ENCODE measurements at places on chromosomes 16 and 17.

GRCh38 chr17:42891539-42892152, 9.0 kb upstream of the G6PC1 start:
- DNase-seq, result peak; percentile 31

DNA sequence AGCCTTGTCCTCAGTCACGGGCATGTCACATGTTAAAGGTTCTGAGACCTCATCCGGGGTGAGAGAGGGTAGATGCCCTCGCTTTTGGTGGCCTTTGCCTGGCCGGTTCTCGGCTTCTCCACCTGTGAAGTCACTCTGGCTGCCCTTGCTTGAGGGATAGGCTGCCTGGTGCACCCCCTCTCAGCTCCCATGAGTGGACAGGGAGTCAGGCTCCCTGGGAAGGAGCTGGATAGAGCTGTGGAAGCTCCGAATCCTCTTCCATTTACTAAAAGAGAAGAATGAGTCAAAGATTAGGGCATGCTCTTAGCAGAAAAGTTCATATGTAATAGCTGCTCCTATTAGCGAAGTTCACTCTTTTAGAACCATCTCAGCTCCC, 142.0 kb downstream of the IRX3 start:
- DNase-seq, result no peak

DNA sequence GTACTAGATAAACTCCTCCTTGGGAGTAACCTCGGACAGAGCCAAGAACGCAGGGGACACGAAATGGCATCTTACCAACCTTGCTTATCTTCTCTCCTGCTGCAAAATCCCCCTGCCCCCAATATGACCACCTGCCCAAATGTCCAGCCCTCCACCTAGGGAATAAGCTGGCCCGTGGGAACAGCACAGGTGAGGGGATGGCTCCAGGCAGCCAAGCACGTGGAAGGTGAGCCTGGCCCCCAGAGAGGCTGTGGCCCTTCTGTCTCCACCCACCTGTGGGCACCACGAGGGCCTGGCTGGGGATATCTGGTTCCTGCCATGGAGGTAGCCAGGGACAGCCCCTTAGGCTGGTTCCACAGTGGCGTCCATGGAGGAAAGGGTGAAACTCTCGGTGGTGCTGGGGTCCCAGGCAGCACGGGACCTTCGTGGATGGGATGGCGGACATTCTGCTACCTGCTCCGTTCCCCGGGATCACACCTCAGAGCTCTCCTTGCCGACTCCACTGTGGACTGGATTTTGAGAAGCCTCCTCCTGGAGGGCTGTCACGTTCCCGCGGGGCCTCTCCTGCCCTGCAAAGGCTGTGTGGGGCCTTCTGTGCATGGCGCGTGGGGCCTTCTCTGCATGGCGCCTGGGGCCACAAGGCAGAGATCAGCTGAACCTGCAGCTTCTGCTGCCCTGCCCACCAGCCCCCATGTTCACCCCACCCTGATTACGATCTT, 388.5 kb upstream of the TNRC6C start:
- no peak for DNase-seq

DNA sequence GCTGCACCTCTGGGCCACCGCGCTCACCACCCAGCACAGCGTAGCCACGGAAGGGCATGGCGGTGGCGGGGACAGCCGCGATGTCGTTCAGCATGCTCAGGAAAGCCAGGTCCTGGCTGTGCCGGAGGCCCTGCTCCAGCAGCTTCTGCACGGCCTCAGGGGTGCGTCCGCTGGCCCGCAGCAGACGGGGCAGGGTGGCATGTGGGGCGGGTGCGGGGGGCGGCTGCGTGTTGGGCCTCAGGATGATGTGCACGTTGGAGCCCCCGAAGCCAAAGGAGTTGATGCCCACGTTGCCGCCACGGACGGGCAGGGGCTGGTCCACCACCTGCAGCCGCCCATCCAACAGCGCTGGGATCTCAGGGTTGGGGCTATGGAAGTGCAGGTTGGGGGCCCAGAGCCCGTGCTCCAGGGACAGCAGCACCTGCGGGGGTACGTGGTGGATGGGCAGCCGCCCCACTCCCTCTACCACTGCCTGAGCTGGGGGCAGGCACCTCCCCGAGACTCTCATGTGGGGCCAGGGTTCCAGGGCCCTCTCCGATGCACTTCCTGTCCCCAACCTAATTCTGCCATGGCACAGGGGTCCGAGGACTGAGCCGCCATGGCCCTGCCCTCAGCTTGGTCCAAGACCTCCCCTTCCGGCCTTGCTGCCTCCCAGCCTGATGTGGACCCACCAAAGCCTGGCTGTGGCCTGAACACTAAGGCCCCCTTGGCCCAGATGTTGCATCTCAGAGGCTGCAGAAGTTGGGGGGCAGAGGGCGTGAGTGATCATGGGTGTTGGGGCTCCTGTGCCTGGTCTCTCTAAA, 6.6 kb downstream of the FASN start:
- peak; percentile 84 for DNase-seq

DNA sequence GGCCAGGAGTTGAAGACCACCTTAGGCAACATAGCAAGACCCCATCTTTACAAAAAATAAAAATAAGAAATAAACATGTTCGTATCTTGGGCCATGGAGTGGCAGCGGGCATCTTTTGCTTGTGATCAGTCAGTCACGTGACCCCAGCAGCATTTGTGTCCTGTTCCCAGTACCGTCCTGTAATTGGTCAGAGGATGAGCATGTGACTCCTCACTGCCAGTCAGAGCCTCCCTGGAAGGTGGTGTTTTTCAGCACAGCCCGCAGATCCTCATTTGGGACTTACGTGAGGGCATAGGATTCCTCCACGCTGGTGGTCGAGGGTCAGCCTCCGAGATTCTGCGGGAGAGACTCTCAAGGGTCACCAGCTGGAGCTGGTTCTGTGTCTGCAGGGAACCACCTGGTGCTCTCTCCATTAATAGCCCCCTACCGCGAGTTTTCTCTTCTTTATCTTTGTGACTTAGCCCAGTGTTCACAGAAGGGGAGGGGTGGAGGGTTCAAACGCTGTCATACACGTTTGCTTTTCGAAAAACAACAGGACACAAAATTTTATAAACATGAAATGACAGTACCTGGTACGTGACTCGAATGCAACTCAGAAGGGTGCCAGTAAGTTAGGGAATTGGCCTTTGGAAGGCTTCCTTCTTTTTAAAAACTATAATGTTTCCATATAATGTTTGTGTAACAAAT, 17.2 kb downstream of the MRC2 start:
- no peak for DNase-seq

DNA sequence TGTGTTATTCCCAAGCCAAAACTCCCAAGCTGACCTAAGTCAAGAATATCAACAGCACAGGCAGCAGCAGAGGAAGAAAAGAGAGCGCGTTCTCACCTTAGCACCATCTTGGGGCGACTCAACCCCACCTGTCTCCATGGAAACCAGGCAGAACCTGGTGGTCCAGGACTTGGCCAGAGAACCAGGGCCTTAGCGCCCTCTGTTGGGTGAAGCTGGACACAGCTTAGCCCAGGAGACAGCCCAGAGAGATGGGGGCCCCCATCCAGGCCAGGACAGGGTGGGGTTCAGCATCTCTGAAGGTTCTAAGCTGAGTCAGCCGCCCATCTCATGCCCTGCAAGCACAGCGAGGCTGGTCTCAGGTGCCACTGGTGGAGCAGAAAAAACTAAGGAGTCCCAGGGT, 60.1 kb upstream of the TMEM132E start:
- no peak for DNase-seq

DNA sequence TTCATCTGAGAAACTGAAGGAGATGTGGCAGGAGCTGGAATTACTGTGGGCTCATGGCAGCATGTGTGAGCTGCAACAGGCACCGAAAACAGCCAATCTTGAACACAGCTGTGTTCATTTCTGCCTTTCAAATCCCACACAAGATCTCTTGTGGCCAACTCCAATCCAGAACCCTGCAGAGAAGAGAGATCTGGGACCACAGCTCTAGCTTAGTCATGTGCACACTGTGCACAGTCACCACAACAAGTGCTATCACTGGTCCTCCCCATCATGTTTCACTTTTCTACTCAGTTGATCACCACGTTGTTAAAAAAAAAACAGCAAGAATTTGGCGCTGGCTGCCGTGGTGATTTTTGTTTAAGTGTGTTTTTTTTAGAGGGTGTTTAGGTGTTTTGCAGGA, 254.5 kb upstream of the ELAC2 start:
- DNase-seq, result no peak

GRCh38 chr16:3945751-3946603, 65.5 kb upstream of the CREBBP start:
- DNase-seq, result peak; percentile 88

GRCh38 chr17:29257756-29258155, 11.1 kb downstream of the CRYBA1 start:
- DNase-seq, result no peak

DNA sequence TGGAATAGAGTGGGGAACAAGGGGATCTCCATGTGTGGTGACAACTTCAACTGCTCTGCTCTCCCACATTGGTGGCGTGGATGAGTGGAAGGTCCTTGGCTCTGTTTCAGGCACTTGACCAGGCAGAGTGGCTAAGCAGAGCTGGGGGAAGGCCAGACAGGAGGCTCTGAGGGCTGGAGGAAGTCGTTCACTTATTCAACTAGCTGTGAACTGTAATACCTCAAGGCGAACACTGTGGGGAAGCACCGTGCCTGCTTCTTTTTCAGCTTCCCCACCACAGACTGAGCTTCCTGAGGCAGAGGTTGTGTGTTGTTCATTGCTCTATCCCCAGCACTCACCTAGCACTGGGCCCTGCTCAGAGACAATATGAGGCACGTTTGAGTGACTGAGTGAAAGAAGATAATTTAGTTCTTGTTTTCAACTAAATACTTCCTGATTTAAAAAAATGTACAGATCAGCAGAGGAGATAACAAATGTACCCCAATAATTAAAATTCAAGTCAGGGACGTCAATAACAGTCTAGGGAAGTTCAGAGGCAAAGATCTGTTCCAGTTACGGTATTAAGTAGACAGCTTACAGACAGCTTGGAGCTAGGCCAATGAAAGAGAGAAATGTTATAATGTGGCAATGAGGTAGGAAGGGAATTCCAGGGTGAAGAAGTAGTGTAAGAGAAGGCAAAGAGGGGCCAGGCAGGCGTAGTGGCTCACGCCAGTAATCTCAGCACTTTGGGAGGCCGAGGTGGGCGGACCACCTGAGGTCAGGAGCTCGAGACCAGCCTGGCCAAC, 34.7 kb downstream of the MYO18A start:
- no peak for DNase-seq

DNA sequence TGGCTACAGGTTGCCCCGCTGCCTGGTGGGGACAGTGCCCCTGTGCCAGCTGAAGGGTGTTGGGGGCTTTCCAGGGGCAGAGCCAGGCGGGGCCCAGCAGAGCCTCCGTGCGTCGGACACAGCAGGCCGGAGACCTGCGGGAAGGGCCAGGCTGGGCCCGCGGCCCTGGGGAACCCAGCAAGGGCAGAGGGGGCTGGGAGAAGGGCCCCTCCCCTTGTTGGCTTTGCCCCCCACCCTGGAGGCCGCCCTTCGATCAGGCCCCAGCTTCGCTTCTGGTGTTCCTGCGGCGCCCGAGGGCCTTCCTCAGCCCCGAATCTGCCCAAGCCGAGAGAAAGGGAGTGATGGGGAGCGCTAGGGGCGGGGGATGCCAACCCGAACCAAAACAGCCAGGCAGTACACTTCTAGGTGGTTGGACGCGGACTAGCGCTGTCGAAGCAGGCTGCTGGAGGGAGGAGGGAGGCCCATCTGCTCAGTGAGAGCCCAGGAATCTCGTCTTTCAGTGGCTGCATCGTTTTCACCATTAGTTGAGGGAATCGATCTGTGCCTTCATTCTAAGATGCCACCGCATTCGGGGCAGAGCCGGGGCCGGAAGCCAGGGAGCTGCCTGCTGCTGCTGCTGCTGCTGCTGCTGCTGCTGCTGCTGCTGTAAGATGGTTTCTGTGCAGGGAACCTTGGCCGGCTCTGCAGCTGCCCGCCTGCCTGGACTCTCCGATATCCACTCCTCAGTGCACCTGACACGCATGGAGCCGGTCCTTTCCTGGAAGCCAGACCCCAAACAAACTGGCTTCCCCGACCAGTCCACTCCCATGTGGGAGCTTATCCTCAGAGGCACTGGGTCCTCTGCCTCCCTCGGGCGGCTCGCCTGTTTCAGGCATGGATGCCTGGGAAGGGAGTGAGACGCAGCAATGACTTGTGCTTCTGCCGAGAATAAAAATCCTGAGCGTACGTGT, 1.7 kb downstream of the JPH3 start:
- no peak for DNase-seq

- peak; percentile 88 for DNase-seq
Observed at GRCh38 chr16:67936124-67936879, at the start of gene PSMB10. Gene PSMB10 (minus strand): TSS chr16:67936850. CDS start chr16:67936749, 101 bp downstream.

GRCh38 chr16:75455677-75456076, 8.8 kb downstream of the TMEM170A start:
- no peak for DNase-seq

- no peak for DNase-seq
Observed at GRCh38 chr17:32992321-32993033, 830 bp downstream of the SPACA3 start.

DNA sequence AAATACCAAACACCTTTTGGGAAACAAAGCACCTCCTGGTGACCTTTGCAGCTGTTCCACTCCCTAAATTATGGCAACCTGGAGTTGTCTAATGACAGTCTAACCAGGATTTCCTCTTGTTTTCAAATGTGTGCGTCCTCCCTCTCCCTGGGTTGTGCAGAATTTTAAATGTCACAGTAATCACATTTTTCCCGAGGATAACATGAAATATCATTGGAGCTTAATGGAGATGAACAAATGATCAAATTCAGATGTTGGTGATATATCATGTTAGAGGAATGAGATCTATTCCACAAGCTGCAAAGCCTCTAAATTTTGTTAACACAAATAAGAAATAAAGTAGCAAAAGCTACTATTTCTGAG, 86.9 kb upstream of the HLF start:
- no peak for DNase-seq

DNA sequence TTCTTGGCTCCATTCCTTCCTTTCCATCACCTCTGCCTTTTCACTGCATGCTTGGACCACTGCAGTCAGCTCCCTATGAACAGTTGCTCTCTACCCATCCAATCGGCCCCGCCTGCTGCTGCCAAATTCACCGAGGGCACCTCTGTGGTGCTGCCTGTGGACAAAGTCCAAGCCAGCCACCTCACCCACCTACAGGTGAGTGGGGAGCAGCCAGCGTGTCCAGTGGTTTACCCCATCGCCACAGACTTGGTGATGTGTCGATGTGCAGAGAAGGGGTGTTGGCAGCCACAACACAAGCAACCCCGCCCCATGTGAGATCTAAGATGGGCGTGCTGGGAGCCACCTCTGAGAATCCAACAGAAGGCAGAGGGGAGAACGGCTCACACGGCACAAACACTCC, 43.7 kb upstream of the STH start:
- no peak for DNase-seq
